ENCODE measurements at places on chromosomes 16 and 17.
A peak's percentile ranks its signal among the peaks of the same experiment; 100 is the strongest.

- H3K27ac ChIP-seq: no peak overlapping the region
- no peaks in the 10 kb centered on the region for H3K36me3 ChIP-seq
- no peaks in the 10 kb centered on the region for H3K4me1 ChIP-seq
- no peak for DNase-seq
- no peaks in the 10 kb centered on the region for H3K27me3 ChIP-seq
These were observed 27.1 kb downstream of the TMEM235 start for GRCh38 chr17:78258323-78259191.

GRCh38 chr17:41507315-41507880, 2.0 kb upstream of the KRT13 start:
- no peak overlapping the region for H3K4me3 ChIP-seq
- no peaks in the 10 kb centered on the region for H3K4me1 ChIP-seq
- no peak for DNase-seq
- no peak overlapping the region for H3K27ac ChIP-seq

GRCh38 chr16:89707695-89708094, 6.2 kb upstream of the SPATA2L start:
- no peak overlapping the region for H3K4me3 ChIP-seq
- H3K27ac ChIP-seq: no peak overlapping the region
- H3K36me3 ChIP-seq: no peaks in the 10 kb centered on the region
- peaks cover 7% of the 10 kb centered on the region for H3K4me1 ChIP-seq

DNA sequence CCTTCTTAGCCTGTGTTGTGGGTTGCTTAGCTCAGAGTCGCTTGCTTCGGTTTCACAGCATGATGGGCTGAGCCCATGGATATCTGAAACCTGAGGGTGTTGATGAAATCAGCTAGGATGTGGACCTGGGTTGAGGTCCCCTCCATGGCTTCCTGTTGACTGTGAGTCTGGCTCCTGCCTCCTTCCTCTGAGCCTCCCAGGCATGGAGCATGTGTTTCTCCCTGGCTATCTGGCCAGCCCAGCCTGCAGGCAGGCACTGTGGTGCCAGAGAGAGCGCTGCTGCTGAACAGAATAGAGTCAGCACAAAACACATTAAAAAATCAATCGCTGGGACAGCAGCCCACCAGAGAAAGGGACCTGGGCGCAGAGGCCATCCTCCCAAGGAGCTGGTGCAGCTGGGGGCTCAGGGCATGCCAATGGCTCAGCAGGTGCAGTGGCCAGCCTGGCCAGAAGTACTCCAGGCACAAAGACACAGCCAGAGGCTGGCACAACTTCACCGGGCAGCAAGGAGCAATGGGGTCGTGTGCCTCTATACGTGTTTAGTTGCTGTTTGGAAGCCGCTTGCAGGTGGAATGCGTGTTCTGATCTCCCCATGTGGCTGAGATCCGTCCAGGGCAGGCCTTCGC, 28.3 kb upstream of the GPRC5C start:
- H3K27me3 ChIP-seq: no peaks in the 10 kb centered on the region
- no peaks in the 10 kb centered on the region for H3K36me3 ChIP-seq

- no peaks in the 10 kb centered on the region for H3K27me3 ChIP-seq
- H3K4me1 ChIP-seq: no peaks in the 10 kb centered on the region
- DNase-seq: no peak
- H3K36me3 ChIP-seq: no peaks in the 10 kb centered on the region
- no peak overlapping the region for H3K27ac ChIP-seq
These were observed 29.2 kb upstream of the WFIKKN2 start for GRCh38 chr17:50806141-50806643.

DNA sequence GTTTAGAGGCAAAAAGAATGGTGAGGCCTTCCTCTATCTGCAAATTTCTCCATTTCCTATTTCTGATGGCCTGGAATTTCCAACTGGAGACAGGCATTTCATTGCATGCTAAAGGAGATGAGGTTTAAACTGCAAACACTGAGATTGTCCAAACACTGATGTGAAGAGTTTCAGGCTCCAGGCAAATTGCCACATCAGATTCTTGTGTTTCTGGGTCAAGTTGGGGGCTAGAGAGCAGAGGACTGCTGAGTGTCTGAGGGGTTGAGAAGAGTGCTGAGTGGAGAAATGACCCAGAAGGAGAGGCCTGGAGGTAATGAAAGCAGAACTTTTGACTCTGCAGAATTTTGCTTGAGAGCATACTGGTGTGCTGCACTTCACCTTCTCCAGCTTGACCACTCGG, 216.7 kb upstream of the MPHOSPH6 start:
- no peak for DNase-seq
- no peaks in the 10 kb centered on the region for H3K4me1 ChIP-seq
- H3K27me3 ChIP-seq: no peaks in the 10 kb centered on the region
- H3K36me3 ChIP-seq: no peaks in the 10 kb centered on the region
- no peak overlapping the region for H3K4me3 ChIP-seq
- H3K27ac ChIP-seq: no peak overlapping the region

DNA sequence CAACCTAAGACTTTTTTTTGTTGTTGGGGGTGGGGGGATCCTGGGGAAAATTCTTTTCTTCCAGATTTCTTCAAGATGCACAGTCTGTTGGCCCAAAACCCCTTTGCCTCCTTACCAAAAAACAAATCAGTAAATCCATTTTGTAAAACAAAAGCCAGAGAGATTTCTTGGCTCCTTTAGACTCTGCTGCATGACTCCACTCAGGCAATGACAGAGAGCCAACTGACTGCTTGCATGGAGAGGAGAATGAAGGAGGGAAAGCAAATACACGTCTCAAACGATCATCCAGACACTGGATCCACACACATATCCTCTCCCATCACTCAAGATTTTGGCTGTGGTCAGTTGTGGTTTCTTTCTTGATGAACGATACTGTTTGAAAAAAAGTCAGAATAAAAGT, 13.8 kb downstream of the COPRS start:
- peaks cover 20% of the 10 kb centered on the region for H3K4me1 ChIP-seq
- no peak overlapping the region for H3K27ac ChIP-seq
- no peaks in the 10 kb centered on the region for H3K27me3 ChIP-seq
- no peak for DNase-seq

GRCh38 chr17:60888812-60889709, 211.4 kb downstream of the BCAS3 start:
- no peaks in the 10 kb centered on the region for H3K27me3 ChIP-seq
- H3K36me3 ChIP-seq: no peaks in the 10 kb centered on the region
- no peak for DNase-seq
- H3K27ac ChIP-seq: no peak overlapping the region
- no peaks in the 10 kb centered on the region for H3K4me1 ChIP-seq
- no peak overlapping the region for H3K4me3 ChIP-seq

DNA sequence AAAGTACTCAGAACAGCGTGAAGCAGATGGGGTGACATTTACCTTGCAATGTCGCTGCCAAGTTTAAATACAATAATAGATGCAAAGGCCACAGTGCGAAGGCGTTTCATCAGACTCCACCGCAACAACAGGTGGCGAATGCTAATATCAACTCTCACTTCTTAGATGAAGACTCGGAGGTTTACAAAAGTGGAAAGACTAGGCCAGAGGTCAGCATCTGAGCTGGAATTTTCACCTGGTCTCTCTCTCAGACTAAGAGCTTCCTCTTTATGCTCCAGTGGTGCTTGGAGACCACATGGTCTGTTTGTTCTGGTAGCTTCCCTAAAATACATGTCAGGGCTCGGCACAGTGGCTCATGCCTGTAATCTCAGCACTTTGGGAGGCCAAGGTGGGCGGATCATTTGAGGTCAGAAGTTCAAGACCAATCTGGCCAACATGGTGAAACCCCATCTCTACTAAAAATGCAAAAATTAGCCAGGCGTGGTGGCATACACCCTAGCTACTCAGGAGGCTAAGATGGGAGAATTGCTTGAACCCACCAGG, 169.1 kb downstream of the XYLT1 start:
- H3K36me3 ChIP-seq: no peaks in the 10 kb centered on the region
- no peak overlapping the region for H3K4me3 ChIP-seq
- no peaks in the 10 kb centered on the region for H3K27me3 ChIP-seq
- H3K27ac ChIP-seq: no peak overlapping the region
- no peak for DNase-seq

GRCh38 chr17:81931189-81931556, 3.6 kb upstream of the MAFG start:
- H3K4me1 ChIP-seq: peaks cover 21% of the 10 kb centered on the region
- no peak overlapping the region for H3K27ac ChIP-seq
- no peak for DNase-seq
- H3K27me3 ChIP-seq: peaks cover 10% of the 10 kb centered on the region
- H3K36me3 ChIP-seq: no peaks in the 10 kb centered on the region

- no peak for DNase-seq
- H3K27ac ChIP-seq: no peak overlapping the region
- peaks cover 7% of the 10 kb centered on the region for H3K4me1 ChIP-seq
These were observed 8.2 kb upstream of the LASP1NB start for GRCh38 chr17:38917259-38917658.

- H3K27me3 ChIP-seq: no peaks in the 10 kb centered on the region
- H3K4me3 ChIP-seq: no peak overlapping the region
- H3K4me1 ChIP-seq: peaks cover 23% of the 10 kb centered on the region
- peak overlapping the region; percentile 92 for H3K27ac ChIP-seq
- no peaks in the 10 kb centered on the region for H3K36me3 ChIP-seq
These were observed 24.8 kb upstream of the ERN1 start for GRCh38 chr17:64154717-64155116.

DNA sequence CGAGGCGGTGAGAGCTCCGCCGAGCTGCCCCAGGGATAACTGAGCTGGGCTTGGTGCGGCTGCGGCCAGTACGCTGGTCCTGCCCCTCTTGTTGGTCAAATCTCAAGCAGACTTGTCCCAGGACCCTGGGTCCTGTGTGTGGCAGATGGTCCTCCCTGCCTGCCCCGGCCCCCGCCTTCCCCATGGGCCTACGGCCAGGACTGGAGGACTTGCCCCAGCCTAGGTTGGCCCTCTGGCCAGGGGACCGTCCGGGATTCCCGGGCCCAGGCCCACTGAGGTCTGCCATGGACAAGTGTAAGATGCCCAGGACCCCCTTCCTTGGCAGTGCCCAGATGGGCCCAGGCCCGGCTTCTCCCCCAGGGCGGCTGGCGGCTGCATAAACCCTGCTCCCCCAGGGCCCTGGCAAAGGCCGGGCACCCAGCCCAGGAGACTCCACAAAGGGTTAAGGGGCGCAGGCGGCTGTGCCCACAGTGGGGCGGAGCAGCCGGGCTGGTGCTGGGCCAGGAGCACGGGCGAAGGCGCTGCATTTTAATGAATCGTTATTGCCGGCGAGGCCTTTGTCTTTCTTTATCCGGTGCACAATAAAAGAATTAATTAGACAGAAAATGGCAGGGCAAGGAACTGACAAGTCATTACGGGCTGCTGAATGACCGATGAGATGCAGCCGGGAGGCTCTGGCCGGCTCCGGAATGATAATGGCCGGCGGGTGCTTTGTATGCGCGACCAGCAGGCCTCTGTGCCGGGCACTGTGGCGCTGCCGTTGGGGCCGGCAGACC, 9.1 kb downstream of the SOX8 start:
- H3K36me3 ChIP-seq: no peaks in the 10 kb centered on the region
- H3K4me3 ChIP-seq: no peak overlapping the region
- H3K27ac ChIP-seq: peak overlapping the region; percentile 72
- DNase-seq: no peak
- H3K4me1 ChIP-seq: peaks cover 63% of the 10 kb centered on the region
- H3K27me3 ChIP-seq: no peaks in the 10 kb centered on the region

DNA sequence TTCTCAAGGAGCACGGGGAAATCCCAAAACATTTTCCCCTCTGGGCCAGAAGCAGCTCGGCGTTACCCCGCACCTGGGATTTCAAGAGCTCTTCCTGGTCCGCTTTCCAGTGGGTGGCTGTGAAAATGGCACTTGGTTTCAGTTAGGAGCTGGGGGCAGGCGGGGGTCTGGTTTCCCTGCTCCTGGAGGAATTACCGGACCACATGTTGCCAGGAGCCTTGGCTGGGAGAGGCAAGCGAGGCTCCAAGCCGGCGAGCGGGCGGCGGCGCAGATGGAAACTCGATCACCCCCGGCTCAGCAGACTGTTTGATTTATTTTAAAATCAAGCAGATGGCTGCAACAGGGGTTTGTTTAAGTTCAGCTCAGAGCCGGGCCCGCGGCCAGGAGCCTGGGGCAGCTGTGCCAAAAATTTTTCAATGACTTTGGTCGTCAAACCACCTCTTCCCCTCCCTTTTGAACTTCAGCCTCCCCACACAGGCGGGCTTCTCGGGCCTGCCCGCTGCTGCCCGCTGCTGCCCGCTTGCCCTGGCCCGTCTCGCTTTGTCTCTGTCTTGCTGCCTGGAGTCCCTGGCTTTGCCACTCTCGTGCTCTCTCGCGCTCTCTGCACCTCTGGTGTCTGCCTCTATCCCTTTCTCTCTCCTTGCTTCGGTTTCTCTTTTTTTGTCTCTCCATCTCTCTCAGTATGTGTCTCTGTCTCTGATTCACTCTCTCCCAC, 108.0 kb upstream of the CIBAR2 start:
- DNase-seq: peak; percentile 33
- H3K27ac ChIP-seq: no peak overlapping the region
- H3K4me3 ChIP-seq: peak overlapping the region; percentile 25
- H3K27me3 ChIP-seq: no peaks in the 10 kb centered on the region

DNA sequence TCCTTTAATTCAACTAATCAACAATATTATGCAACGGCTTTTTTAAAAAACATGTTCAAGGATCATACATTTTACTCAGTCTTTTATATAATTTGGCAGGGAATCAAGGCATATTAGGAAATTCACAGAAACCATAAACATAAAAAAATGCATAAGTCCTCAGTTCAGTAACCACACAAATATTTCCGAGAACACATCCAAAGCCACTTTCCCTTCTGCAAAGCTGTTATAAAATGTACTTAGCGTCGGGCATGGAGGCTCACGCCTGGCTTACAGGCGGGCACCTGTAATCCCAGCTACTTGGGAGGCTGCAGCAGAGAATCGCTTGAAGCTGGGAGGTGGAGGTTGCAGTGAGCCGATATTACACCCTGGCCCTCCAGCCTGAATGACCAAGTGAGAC, 9.7 kb upstream of the ZC3H7A start:
- no peaks in the 10 kb centered on the region for H3K27me3 ChIP-seq
- H3K36me3 ChIP-seq: no peaks in the 10 kb centered on the region
- no peak for DNase-seq
- no peak overlapping the region for H3K27ac ChIP-seq

DNA sequence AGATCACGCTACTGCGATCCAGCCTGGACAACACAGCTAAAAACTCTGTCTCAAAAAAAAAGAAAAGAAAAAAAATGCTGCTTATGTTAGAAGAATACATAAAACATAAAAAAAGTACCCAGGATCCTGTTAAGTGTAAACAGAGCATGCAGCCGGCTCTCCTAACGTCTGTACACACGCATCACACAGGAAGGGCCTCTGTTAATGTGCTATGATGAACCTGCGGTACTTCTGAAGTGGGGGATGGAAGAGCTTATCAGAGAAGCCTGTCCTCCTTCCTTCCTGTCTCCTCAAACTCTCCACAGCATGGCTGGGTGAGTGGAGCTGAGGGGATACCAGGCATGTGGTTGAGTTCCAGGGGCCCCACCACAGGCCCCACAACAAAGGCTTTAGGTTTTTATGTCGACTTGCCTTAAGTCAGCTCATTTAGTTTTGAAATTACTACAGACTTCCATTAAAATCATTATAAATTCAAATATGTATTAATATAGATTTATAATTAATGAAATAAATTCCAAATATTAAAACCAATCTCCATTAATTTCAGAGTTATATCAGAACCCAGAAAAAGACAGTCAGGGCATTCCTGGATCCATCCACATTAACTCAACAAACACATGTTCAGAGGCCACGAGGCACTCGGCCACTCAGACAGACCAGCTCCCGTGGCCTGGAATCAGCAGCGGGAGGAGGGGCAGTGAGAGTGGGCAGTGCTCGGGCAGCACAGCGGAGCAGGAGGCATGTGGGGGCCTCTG, 11.7 kb downstream of the CCDC57 start:
- DNase-seq: no peak
- no peaks in the 10 kb centered on the region for H3K36me3 ChIP-seq
- H3K27me3 ChIP-seq: no peaks in the 10 kb centered on the region
- no peak overlapping the region for H3K4me3 ChIP-seq
- H3K4me1 ChIP-seq: peaks cover 13% of the 10 kb centered on the region

Measured in tibial nerve (tissue), 4 donors.